ENCODE measurements at places on chromosomes 7 and 10. TPM values are rescaled to one million over a fixed set of nuclear protein-coding genes. Genes with fewer than 3 reads are reported as not detected.

GHRHR gene
- total RNA-seq, result not detected

SPDYE9 gene
- not detected for total RNA-seq

SEC31B gene
- 2.6 TPM for total RNA-seq

FAM149B1 gene
- total RNA-seq, result 30.3 TPM

SFTPD gene
- total RNA-seq, result not detected

WDR86 gene
- total RNA-seq, result 3.1 TPM

TMEM273 gene
- total RNA-seq, result under 0.01 TPM

NYAP1 gene
- 0.14 TPM for total RNA-seq

ABCB1 gene
- 1.7 TPM for total RNA-seq

ATOH7 gene
- not detected for total RNA-seq

PON2 gene
- total RNA-seq, result 42.0 TPM

GPER1 gene
- total RNA-seq, result 1.00 TPM

SLC25A13 gene
- 7.8 TPM for total RNA-seq

GTF2IRD1 gene
- 9.9 TPM for total RNA-seq

UNCX gene
- total RNA-seq, result not detected

GRM8 gene
- 0.14 TPM for total RNA-seq

STOX1 gene
- 0.14 TPM for total RNA-seq

BAZ1B gene
- total RNA-seq, result 54.6 TPM

LAMB4 gene
- total RNA-seq, result 0.28 TPM

TBC1D12 gene
- total RNA-seq, result 11.7 TPM

CFAP58 gene
- 1.3 TPM for total RNA-seq

UTF1 gene
- total RNA-seq, result not detected

OLAH gene
- 0.09 TPM for total RNA-seq

TDRD1 gene
- 0.83 TPM for total RNA-seq

CNPY1 gene
- total RNA-seq, result not detected

PLAC9 gene
- total RNA-seq, result 12.3 TPM

TBL2 gene
- total RNA-seq, result 97.0 TPM

SEMA3D gene
- total RNA-seq, result 12.1 TPM

NUTM2B gene
- total RNA-seq, result 0.37 TPM

LOXL4 gene
- 32.9 TPM for total RNA-seq

COL1A2 gene
- total RNA-seq, result 4,803 TPM

OPN1SW gene
- total RNA-seq, result not detected

NPSR1 gene
- total RNA-seq, result not detected

ABCC2 gene
- total RNA-seq, result 1.6 TPM

AGK gene
- 18.2 TPM for total RNA-seq

TMEM140 gene
- 14.6 TPM for total RNA-seq

SLC18A3 gene
- total RNA-seq, result not detected

FAM25C gene
- not detected for total RNA-seq

SLC13A1 gene
- total RNA-seq, result not detected

LEP gene
- 0.09 TPM for total RNA-seq

GSTO2 gene
- total RNA-seq, result 2.0 TPM

CYP3A4 gene
- total RNA-seq, result not detected
